Stimulated activated CD4-positive, alpha-beta T cell treated with anti-CD3 and anti-CD28 coated beads, Interleukin-2, amount 100 ng/mL, for 4 hours (primary cell): ENCODE measurements at places on chromosomes 6 and 20.
A peak's percentile ranks its signal among the peaks of the same experiment; 100 is the strongest.

- no peak for DNase-seq
These were observed 6.7 kb upstream of the IFT52 start for GRCh38 chr20:43583982-43584432.

GRCh38 chr6:140661691-140662090 lies 1287.2 kb upstream of the CITED2 start:
- no peak for DNase-seq

DNA sequence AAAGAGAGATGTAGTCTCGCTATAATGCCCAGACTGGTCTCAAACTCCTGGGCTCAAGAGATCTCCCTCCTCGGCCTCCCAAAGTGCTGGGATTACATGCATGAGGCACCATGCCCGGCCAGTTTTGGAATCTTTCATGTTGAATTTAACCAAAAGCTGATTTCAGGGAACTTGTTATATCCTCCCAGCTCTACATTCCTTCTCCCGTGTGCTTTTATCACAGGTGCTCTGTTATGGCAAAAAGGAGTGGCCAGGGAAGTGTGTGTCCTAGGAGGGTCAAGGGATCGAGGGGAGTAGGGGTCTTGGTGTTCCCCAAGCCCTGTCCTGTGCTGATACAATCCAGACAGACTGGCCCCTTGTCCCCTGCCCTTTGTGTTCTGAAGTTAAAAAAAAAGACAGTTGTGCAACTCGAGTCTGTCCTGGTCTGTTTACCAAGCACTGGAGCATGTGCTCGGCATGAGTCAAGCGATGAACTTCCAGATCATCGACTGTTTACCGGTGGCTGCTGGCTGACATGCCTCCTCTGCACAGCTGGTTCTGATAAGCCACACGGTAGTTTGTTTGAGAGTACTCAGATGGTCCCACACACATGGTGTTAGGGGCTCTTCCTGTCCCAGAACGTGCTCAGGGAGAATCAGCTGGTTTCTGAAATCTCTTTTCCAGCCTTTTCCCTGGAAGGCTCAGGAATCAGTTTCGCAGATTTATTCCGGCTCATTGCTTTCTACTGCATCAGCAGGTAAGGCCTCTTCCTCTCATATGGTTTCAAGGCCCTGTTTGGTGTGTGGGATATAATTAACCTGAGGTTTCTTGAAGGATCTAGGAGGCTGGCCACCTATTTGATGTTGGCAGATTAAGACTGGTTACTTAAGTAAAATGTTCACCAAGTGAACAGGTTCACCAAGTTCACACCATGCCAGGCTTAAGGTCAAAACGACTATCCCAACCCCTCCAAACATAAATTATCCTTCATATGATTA lies 52.6 kb upstream of the NAA20 start:
- no peak for DNase-seq

DNA sequence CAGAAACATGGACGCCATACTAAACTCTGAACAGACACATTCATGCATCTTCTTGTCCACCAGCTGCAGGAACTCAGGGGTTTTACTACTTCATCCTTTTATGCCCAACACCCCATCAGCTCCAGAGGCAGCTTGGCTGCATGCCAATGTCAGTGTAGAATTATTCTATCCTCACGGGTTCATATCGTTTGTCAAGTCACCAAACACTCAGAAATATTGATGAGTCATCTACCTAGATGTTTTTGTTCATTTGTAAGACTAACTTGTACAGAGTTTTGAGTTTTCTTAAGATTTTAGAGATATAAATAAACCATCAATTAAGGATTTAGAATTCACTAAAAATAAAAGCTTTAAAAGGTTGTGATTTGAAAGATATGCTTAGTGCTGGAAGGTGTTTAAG lies 590.7 kb upstream of the FLRT3 start:
- DNase-seq: no peak

GRCh38 chr6:168928012-168928411 lies 325.6 kb downstream of the THBS2 start:
- no peak for DNase-seq

DNA sequence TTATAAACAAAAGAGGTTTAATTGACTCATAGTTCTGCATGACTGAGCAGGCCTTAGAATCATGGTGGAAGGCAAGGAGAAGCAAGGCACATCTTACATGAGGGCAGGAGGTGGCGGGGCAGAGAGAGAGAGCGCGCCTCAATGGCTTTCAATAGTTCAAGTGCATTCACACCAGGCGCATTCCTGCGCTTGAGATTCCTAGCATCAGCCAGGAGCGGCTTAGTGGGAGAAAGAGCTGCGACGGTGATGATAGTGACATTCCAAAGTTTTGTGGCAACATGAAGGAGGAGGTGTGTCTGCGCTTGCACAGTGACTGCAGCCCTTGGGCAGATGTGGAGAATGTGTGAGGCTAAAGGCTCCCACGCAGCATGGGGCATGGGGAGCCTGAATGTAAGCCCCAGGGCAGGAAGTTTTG lies 25.0 kb upstream of the EMILIN3 start:
- no peak for DNase-seq

DNA sequence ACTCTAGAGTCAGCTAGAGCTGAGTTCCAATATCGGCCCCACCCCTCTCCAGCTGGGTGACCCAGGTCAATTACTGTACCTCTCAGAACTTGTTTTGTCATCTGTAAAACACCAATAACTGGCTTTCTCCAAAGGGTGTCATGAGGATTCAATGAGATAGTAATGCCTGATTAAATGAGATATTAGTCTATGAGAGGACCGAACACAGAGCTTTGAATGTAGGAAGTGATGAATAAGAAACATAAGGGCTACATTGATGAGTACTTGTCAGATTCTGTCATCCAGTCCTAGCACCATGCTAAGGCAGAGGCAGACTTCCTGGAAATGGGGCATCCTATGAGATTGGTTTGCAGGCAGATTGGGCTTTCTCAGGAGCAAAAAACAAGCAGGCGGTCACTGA lies 20.2 kb downstream of the BPI start:
- DNase-seq: no peak

DNA sequence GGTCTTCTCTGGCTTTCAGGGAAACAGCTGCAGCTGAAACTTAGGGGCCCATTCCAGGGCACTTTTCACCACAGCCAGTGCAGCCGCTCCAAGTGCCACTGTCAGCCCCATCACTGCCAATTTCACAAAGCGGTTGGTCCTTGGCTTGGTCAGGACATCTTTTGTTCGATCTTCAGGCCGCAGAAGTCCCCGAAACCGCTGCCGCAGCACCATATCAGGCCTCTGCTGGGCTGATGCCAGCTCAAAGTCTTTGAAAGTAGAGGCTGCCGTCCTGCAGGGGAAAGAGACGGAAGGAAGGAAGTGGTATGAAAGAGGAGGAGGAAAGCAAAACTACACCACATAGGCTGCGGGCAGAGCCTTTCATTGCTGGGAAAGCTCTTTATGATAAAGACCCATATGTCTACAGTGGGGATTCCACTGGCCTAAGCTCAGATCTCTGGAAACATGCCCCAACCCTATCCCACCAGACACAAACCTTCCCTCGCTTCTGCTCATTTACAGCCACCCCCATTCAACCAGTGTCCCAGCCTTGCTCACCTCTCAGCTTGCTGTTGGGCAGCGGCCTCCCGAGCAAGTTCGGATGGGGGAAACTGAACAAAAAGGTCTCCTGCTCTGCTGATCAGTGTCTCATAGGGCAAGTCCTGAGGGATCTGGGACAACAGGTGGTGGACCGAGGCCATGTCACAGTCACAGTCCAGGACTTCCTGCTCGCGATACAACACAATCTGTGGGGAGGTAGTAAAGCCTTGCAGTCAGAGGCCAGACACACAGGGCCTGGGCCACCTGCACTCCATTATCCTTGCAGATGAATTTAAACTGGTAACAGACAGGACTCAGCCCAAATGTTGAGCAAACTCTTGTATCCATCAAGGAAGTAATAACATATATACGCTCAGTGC lies 23.5 kb downstream of the TBC1D20 start:
- peak; percentile 34 for DNase-seq

GRCh38 chr6:78607189-78607588 lies 260.2 kb upstream of the IRAK1BP1 start:
- no peak for DNase-seq

GRCh38 chr6:149852180-149852579 lies 12.0 kb downstream of the LRP11 start:
- DNase-seq: no peak

DNA sequence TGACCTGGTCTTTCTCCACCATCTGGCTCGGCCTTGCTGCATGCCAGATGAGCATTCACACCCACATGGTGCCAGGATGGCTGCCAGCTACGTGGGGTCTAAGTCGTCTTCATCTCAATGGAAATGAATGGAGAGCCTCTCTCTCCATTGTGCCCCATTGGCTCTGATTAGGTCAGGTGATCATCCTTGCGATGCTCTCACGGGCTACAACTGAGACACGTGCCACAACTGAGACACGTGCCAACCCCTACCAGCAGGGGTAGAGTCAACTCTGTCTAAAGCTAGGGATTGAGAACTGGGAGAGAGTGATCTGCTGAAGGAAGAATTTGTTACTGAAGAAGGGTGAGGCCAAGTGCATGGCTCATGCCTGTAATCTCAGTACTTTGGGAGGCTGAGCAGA lies 67.3 kb upstream of the RALY start:
- DNase-seq: no peak

GRCh38 chr20:3801846-3802245 lies 5.7 kb downstream of the CDC25B start:
- no peak for DNase-seq

GRCh38 chr6:2806644-2807043 lies 35.0 kb downstream of the SERPINB1 start:
- no peak for DNase-seq

DNA sequence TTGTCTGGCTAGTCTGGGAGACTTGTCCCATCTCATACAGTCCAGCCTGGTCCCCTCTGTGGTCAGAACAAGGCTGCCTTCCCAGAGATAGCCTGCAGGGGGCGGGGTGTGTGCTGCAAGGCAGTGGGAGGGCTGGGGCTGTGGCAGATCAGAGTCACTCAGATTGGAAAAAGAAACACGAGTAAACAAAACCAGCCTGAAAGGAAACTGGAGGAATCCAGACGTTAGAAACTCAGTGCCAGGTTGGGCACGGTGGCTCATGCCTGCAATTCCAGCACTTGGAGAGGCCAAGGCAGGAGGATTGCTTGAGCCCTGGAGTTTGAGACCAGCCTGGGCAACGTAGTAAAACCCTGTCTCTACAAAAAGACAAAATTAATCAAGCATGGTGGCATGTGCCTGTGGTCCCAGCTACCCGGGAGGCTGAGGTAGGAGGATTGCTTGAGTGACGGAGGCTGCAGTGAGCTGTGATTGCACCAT lies 20.2 kb downstream of the LEMD2 start:
- DNase-seq: peak; percentile 60
